ENCODE measurements at places on chromosomes 4 and X.

DNA sequence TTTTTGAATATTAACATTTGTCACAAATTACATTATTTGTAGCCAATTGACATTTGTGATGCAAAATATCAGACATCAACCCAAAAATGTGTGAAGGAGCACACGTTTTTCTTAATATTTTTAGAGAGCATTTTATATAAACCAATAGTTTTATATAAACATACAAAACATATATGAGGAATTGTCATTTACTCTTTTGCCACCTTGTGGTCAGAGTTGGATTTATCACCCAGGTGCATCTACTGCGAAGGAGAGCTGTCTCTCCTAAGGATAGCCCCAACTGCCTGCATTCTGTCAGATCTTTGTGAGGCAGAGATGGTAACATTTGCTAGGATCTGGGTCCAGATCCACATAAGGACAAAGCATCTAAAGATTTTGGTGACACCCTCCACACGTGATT lies 2.5 kb upstream of the USP27X start:
- DNase-seq = peak; percentile 14

- DNase-seq = no peak
These were observed 174.8 kb downstream of the EPHA5 start for GRCh38 chr4:65495439-65495838.

- DNase-seq = no peak
These were observed 50.4 kb upstream of the CCDC149 start for GRCh38 chr4:24963277-24963676.

- no peak for DNase-seq
These were observed 1.2 kb downstream of the TADA2B start for GRCh38 chr4:7044137-7044930.

Measured in activated naive CD4-positive, alpha-beta T cell treated with anti-CD3 and anti-CD28 coated beads, Interleukin-2, amount 50 U/mL, for 16 hours (primary cell).